SJCRH30 (cell line): ENCODE measurements at places on chromosomes 6 and 20. TPM values are rescaled to one million over a fixed set of nuclear protein-coding genes. Genes with fewer than 3 reads are reported as not detected.

Gene SPDEF
- total RNA-seq: not detected in 2 replicates

DNA sequence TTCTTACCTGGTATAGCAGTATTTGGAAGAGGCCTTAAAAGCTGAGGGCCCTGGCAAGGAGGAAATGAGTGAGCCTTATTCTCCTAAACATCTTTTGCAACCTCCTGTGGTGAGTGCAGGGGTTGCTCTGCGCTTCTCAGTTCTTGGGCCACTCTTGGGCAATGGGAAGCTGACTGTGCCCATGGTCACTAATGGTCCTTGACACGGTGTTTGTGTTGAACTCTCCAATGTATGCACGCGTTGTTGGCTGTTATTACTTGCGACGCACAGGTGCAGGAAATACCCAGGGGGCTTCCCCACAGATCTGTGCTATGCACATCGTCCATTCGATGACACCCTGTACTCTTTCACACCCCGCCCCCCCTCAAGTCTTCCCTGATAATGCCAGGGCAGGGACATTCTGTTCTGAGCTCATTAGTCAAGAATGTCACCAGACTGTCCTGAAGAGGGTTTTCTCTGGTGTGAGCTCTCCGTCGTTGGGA is 79.7 kb downstream of the EDN1 start:
- DNase-seq: no peak

Gene PRICKLE4
- total RNA-seq: 0.28 TPM in 1 of 2 replicates, not detected in the other

- no peak for DNase-seq
Measured at GRCh38 chr20:49426873-49427272, 55.6 kb downstream of the KCNB1 start.

Gene PTCRA
- total RNA-seq: not detected in 2 replicates

- no peak for DNase-seq
Measured at GRCh38 chr6:75363304-75363703, 78.7 kb upstream of the TMEM30A start.
